ENCODE measurements at places on chromosomes 5 and 9. TPM values are rescaled to one million over a fixed set of nuclear protein-coding genes. Genes with fewer than 3 reads are reported as not detected.
A peak's percentile ranks its signal among the peaks of the same experiment; 100 is the strongest.

The CENPH gene
- 7.0 TPM for total RNA-seq

The PTGDS gene
- total RNA-seq = 49.6 TPM

DNA sequence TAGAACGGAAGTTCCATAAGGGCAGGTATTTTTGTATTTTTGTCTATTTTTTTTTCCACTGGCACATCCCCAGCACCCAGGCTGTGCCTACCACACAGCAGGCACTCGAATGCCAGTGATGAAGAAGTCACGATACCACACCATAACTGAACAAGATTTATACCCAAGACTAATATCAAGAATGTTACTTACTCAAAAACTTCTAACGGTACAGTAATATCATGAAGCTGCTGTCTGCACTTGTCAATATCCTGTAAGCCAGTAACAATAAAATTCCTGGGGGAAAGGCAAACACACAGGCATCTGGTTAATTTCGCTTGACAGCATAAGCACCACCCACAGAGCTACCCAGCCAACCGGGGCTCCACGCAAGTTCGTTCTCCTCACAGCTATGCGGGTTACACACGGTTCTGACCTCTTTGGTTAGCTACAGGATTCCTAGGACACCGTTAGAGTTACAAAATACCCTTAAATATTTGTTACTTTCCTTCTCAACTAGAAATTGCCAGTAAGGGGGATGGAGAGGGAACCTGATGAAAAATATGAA, 1.3 kb downstream of the MED10 start:
- no peak for DNase-seq

DNA sequence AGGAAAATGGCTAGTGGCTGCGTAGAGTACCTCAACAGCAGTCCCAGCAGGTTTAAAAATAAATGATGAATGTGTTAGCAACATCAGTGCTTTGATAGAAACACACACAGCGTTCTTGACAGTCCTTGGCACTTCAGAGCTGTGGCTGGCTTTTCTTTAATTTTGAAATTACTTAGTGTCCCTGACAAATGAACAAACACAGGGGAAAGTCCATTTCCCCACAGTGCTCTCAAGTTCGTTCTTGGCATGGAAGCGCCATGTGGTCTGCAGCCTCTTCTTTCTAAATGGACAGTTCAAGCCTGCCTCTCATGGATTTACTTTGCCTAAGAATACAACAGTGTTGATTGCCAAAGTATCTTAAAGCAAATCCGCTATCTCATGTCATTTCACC, 102.2 kb downstream of the ADAMTS12 start:
- DNase-seq = no peak

The OR1L8 gene
- not detected for total RNA-seq

- no peak for DNase-seq
Measured at GRCh38 chr9:109381011-109381729, 60.3 kb upstream of the EPB41L4B start.

The PCDHGA1 gene
- total RNA-seq = 0.96 TPM

The FOXD4L4 gene
- total RNA-seq = 1.9 TPM

The SEMA6A gene
- 34.7 TPM for total RNA-seq

- no peak for DNase-seq
Measured at GRCh38 chr9:19252174-19252884, 21.8 kb downstream of the DENND4C start.

DNA sequence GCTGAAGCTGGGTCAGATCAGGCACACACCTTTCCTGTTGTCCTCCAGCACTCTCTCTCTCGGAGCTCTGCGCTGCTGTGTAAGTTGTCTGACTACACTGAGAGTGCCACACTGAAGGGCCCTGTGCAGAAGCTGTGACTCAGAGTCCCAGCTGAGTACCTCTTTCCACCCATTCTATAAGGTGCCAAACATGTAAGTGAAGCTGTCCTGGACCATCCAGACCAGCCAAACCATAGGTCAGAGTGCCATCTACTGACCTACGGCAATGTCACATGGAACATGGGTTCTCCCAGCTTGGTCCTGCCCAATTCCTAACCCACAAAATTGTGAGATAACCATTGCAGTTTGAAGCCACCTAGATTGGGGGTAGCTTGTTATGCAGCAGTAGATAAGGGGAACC, 68.2 kb downstream of the ADCY2 start:
- no peak for DNase-seq

GRCh38 chr9:113682297-113682771, 193.8 kb upstream of the ZNF618 start:
- DNase-seq = peak; percentile 74

- peak; percentile 68 for DNase-seq
Measured at GRCh38 chr5:114360816-114361723, 800 bp upstream of the KCNN2 start.

DNA sequence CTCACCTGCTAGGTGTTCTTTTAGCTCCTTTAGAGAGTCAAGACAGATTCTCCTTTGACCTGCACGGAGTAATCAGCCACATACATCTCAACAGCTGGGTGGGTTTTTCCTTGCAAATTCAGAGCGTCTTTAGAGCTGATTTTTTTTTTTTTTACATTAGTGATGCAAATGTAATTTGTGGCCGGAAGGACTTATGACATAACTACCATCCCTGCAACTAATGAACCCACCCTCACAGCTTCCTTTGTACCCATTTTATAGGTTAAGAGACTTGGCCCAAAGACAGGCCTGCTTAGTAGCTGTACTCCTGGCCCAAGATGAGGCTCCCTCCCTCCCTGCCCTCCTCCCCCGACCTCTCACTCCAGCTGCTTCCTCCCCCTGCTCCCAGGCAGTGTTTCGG, 69.9 kb upstream of the NIPAL4 start:
- no peak for DNase-seq

GRCh38 chr5:38596981-38597380, 40.5 kb upstream of the LIFR start:
- DNase-seq = no peak

Data from umbilical cord (tissue), 2 donors.